SK-N-SH (cell line): ENCODE measurements at places on chromosomes 11 and 22.

DNA sequence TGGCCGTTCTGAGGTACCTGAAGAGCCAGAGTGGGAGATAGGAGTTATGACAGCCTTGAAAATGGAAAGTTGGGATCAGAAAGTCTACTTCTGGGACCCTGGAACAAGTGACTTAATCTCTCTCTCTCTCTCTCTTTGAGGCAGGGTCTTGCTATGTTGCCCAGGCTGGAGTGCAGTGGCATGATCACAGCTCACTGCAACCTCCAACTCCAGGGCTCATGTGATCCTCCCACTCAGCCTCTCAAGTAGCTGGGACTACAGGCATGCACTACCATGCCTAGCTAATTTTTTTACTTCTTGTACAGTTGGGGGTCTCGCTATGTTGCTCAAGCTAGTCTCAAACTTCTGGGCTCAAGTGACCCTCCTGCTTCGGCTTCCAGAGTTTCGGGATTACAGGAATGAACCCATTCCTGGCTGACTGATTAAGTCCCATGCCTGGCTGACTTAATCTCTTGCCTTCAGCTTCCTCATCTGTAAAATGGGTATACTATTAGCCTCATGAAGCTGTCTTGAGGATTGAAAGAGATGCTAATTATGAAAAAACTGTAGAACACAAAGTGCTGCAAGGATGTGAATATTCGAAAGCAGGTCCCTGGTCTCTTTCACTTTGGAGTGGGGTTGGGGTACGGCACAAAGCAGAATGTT, 87.7 kb downstream of the UBASH3B start:
- DNase-seq: no peak

- no peak for DNase-seq
These were observed 2.3 kb downstream of the MALAT1 start for GRCh38 chr11:65501186-65501471.

DNA sequence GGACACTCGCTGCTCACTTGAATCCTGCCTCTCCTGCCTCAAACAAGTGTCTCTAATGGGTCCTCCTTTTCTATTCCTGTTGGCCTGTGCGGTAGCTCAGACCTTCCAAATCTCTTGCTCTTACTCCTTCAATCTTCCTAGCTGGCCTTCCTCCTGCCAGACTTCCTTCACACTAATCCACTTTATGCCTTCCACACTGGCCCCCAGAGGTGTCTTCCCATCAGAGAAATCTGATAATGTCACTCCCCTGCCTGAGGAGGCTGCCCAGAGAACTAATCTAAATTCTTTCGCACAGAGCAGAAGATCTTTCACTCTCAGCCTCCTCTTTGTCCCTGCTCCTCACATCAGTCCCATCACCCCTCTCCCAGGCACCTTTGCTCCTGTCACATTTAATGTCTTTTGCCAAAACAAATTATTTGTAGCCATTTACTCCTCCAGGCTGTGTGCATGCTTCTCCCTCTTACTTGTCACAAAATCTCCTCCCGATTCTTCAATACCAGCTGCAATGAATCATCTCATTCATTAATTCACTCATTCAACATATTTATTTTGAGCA, 175.7 kb downstream of the MAML2 start:
- no peak for DNase-seq

DNA sequence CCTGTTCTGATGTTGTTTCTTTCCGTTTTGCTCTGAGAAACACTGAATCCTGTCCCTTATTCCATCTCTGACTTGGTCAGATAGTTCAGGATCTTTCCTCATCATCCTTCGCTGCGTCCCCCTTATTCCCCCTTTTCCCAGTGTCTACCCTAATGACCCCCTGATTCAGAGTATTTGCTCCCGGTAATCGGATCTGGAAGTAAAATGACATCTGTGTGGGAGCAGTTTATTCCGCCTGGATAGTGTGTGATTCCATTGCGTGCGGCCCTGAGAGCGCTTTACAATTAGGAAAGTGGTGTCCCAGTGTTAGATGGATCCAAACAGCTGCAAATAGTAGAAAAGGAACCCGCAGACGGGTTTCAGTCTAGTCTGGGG, 606 bp downstream of the DRG1 start:
- DNase-seq: no peak

DNA sequence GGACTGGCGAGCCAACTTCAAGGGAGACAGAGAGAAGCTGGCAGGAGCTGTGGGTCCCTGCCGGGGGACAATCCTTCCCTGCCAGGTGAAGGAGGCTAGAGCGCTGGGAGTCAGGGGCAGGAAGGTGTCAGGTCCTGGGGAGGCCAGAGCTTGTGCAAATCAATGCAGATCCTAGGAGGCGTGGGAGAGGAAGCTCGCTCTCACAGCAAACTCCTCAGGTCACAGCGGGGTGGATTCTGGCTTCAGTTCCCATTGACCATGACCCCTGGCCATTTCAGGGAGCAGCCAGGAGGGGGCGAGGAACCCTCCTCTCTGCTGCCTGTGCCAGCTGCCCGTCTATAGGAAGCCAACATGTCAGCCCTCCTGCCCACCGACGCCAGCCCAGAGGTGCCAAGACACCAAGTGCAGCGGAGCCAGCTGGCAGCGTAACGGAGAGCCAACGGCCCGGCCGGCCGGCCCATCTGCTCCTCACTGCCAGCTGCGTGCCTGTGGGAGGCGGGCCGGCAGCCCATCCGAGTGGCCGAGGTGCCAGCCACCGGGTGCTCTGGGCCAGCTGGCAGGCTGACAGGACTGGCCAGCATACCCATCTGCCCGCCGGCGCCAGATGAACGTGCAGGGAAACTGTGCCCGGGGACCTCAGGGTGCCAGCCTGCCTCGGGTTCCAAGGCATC, 374.8 kb downstream of the MIAT start:
- DNase-seq: peak; percentile 85

DNA sequence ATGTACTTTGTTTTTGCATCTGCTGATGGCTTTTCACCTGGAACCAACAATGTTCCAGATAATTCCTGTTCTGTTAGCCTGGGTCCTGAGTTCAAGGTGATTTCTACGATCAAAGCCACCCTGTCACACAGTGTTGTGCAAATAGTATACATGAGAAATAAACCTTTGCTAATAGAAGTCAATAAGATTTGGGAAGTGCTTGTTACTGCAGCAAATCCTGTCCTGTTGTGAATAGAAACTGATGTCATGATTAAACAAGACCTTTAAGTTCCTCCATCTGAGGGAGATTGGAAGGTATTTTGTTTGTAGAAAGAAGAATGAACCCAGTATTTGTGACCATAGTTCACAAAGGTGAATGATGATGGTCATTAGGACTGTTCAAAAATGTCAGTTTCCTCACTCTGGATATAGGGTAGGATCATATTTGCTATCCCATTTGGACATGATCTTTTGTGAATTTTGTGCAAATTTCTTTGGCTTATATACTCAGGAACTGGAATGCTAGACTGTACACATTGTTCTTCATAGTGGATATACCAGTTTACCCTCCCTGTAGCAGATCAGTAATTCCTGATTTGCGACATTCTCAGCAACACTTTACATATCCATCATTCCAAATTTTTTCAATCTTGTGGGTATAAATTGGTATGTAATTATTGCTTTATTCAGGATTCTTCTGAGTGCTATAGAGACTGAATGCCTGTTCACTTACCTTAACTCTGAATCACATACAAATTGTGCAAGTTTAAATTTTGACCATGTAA, 428.5 kb downstream of the METTL15 start:
- DNase-seq: no peak

DNA sequence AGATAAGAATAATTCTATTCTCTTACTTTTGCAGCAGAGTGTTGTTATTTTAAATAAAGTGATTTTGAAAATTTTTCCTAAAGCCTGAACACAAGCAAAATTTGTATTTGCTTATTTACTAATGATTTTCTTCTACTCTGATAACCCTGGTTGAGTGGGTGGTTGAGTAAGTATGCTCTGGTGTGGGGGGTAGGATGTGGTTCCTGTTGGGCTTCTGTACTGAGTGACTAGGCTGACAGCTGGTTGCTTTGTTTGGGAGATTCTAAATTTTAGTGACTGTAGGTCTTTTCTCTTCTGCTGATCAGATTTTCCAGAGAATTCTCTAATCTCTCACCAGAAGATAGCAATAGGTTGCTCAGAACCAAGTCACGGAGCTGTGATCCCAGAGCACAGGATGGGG, 61.6 kb downstream of the METTL15 start:
- DNase-seq: no peak

DNA sequence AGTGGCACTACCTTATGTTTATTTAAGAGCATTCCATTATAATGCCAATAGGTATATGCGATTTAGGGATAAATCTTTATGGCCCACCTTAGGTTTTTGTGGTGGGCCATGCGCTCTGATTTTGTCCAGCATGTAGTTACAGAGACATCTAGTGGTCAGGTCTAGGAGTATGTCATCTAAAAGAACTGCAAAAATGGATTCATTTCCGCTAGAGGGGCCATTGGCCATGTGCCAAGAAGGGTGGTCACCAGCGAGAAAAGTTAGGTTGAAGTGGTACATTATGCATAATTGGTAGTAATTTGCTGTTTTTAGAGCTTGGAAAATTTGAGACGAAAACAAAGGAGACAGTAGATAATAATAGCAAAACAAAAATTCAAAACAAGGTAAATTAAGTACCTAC, 27.7 kb downstream of the LRRC4C start:
- peak; percentile 36 for DNase-seq

- no peak for DNase-seq
These were observed 36.1 kb upstream of the CLPB start for GRCh38 chr11:72470386-72470785.

GRCh38 chr11:12602421-12602820, 71.8 kb upstream of the TEAD1 start:
- DNase-seq: no peak

DNA sequence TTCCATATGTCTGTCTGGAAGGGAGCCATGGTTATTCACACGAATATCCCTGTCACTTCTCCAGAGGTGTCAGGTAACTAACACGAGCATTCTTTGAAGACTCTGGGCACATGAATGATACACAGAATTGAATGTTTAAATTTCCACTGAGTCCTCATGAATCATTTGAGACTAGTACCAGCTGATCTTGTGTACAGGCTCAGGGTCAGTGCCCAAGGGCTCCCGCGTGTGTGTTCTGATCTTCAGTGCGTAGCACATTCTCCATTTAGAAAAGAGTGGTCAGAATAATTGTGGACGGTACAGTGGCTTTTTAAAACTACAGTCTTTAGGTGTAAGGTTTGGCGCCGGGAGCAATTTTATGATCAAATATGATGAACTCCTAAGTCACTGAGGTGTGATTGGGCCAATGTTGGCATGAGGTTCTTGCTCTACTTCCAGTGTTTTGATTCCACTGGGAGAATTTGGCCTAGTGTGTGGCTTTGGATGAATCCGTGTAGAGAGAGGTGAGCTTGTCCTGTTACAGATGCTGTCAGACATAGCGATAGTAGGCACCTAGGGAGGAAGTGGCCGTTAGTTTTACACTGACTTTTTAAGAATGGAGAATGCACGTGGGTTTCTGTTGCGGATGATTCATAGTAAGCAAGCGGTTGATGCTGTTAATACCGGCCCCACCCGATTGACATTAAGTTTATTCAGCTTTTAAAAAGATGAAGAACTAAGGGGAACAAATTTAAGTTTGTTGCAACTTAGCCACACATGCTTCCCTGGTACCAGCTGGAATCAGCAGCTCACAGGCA, 22.2 kb downstream of the NUP50 start:
- DNase-seq: no peak

DNA sequence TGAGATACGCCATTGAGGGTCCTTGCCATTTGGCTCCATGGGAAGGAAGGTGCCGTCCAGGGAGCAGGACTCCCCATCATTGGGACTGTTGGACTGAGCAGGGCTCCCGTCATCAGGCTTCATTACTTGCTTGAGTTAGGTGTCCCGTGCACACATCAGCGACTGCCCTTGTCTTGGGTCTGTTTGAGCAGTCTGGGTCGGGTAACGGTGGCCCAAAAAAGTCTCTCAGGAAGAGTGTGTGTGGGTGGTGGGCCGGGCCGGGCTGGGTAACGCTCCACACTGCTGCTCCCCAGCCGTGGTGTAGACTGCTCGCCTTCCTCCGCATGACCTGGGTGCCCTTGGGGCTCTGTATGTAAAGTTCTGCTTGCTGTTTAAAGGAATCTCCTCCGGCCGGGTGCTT, 293.5 kb downstream of the TBC1D22A start:
- DNase-seq: no peak

GRCh38 chr11:2587132-2587930, 112.5 kb downstream of the KCNQ1OT1 start:
- peak; percentile 14 for DNase-seq

DNA sequence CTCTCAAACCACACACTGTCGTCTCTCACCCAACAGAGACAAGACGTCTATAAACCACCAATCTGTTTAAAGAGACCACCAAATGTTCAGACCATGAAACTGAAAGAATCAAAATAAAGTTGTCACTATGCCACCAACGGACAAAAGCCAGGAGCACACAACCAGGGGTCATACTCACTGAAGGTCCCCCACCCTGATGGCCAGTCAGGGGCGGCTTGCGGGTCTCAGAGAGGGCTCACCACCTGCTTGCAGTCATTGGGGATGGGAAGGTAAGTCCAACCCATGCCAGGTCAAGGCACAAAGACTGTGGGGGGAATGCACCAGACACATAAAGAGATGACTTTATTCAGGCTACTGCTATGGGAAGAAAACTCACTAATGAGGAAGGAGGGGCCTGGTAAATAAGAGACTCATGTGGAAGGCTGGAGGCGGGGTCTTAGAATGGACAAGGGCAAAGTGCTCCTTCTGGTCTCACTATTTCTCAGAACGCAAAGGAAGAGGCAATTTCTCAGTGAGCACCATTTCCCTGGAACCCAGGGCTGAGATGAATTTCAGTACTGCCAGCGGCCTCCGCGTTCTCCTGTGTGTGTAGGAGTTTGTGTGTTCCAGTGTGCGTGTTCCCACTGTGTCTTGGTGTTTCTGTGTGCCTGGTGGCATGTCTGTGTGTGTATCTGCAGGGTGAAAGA, 17.3 kb downstream of the SCARF2 start:
- no peak for DNase-seq

GRCh38 chr22:39900306-39901227, at the start of gene GRAP2:
TSS of gene GRAP2 (plus strand) at chr22:39901084. CDS start at chr22:39947107, 46,023 bp downstream.
- DNase-seq: no peak

- no peak for DNase-seq
These were observed 216.9 kb downstream of the CADM1 start for GRCh38 chr11:115287266-115287665.

GRCh38 chr11:1667906-1668305, 29.1 kb upstream of the KRTAP5-6 start:
- DNase-seq: peak; percentile 36

DNA sequence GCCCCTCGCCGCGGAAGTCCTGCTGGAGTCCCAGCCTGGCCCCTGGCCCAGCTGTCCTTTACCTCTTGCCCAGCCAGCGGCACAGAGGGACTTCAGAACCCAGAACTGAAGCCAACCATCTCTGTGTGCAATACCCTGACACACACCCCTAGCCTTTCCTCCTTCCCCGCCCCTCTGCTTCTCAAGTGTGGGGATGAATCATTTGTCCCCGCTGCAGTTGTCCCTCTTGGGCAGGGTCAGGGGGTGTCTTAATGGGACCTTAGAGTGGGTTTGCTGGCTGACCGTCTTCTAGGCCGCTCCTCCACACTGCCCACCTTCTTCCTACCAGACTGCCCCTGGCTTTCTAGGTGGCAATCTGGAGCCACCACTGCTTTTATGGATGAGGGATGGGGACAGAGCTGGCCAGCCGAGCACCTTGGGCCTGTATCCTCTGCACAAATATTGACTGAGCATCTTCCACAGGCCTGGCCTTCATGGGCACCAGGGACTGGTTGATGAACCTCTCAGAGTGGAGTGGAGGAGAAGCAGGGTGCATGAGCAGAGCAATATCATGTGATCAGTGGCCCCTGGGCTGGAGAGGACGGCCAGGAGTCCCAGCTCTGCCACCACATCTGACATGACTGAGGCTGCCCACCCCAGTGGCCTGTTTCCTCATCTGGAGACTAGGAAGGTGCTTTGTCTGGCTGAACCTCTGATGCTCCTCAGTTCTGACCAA, 668 bp upstream of the CHST1 start:
- DNase-seq: no peak
